Hindlimb muscle (tissue), 1 donor: ENCODE measurements at places on chromosomes 2 and 18.

DNA sequence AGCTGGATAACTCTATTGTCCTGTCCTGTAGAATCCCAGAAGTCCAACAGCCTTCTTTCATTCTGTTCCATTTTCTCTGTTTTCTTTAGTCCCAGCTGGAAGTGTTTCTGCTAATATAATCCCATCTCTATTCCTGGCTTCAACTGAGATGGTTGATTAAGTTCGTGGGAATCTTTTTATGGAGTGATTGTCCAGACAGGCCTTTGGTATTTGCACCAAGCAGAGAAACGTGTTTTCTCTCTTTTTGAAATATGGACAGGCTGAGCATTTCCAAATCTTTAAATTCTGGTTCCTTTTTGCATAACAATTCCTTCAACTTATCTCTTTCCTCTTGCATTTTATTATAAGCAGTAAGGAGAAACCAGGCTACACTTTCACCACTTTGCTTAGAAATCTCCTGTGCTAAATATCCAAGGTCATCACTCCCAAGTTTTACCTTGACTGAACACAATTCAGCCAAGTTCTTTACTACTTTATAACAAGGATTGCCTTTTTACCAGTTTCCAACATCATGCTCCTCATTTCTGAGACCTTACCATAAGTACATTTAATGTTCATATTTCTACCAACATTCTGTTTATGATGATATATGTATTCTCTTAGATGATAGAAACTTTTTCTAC lies 108.8 kb downstream of the ZFP36L2 start:
- no peak for DNase-seq

DNA sequence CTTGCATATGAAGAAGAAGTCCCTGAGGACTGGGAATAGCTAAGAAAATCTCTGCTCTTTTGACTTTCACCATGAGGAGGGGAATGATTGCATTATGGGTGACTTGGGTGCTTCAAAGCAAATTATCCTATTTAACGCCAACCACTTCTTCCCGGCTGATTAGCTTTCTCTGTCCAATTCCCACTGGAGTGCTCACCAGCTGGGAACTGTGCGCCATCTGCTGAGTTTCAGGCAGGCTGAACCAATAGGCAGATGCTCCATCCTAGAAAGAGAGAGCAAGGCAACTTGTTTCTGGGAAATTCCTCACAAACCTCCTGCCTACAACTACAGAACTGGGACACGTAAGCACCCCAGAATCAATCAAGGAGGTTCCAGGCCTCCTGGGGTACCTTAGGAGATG lies 49.4 kb downstream of the POLE4 start:
- no peak for DNase-seq

DNA sequence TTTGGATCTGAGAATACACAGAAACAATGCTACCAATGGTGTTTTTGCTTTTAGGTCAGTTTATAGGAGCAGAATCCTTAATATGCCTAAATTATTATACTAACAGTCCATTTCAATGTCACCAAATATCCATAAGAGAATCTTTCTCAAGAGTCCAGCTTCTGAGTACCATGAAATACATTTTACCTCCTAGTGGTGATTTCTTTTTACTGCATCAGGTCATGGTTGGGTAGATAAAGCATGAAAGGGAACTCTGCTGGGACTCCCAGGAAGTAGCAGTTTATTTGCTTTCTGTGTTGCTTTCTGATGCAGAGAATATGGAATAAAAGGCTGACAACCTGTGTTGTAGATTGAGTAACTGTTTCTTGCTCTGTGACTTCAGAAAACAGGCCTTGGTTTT lies 115.6 kb downstream of the PPP1R1C start:
- DNase-seq = no peak

GRCh38 chr2:221018262-221018661 lies 553.8 kb downstream of the EPHA4 start:
- DNase-seq = no peak

DNA sequence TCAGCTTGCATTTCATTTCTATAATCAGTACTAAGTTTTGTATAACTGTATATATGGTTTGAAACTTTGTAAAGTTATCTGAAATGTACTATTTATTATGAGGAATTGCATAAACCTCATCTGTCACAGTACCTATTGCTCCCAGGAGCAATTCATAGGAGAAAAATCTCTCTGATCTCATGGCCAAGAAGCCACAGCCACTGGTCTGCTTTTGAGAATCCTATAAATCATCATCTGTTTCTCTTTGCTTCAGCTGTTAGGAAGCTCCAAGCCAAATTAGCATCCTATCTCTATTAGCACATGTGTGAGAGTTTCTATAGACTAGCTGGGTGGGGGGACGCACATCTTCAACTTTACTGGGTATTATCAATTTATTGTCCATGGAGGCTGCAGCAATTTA lies 210.3 kb downstream of the CYP26B1 start:
- DNase-seq = no peak

DNA sequence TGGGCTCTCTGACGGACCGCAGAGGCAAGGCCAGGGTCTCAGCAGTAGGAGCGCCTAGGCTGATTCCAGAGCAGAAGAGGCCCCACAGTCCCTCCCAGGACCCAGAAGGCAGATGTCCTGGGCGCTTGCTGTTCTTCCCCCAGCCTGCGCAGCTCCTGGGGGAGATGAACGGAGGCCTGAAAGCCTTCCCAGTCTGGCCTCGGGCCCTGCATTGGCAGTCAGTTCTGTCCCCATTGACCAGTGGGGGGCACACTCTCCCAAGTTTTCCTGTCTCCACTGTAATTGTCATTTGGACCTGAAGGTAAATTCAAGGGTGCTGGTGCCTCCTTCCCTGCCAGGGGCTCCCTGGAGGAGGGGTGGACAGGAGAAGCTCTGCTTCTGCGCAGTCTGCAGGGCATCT lies 345.7 kb downstream of the CYP26B1 start:
- peak; percentile 70 for DNase-seq

- peak; percentile 61 for DNase-seq
Observed at GRCh38 chr2:237411683-237412423, 2.1 kb downstream of the COL6A3 start.
